ENCODE measurements at places on chromosomes 11 and 22.

- DNase-seq, result no peak
These were observed 67.9 kb downstream of the ISX start for GRCh38 chr22:35133702-35134380.

- DNase-seq, result no peak
These were observed 24.0 kb upstream of the MALAT1 start for GRCh38 chr11:65474864-65475263.

- no peak for DNase-seq
These were observed 19.5 kb downstream of the RBFOX2 start for GRCh38 chr22:36009085-36009484.

DNA sequence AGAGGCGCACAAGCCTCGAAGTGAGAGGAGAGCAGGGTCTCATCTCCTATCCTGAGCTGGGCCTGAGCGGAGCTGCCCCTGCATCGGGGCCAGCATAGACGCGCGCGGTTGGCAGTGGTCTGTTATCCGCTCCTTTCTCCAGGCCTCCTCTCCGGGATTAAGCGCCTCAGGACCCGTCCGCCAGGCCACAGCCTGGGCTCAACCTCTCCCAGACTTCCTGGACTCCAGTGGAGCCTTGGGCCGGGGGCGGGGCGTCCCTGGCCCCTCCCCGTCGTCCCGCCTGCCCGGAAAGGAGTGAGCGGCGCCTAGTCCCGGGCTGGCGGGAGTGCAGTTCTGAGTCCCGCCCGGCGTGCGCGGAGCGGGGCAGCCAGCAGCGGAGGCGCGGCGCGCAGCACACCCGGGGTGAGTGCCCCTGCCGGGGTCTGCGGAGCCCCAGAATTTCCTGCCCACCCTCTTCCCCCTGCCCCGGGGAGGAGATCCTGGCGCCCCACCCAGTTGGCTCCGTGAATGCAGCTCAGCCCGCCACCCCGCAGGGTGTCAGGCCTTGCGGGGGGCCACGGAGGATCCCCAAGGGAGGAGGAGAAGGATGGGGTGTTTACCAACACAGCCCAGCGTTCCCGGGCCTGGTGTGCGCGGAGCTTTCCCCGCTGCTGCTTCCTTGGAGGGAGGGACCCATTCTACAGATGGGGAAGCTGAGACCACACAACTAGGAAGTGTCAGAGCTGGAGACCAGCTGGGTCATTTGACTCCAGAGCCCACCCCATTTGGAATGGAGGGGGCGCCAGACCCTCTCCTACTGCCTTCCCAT is at the start of gene TCIRG1:
Gene TCIRG1, plus strand, starts transcription at position 308 of the 808 bp plus-strand sequence. CDS start 2,247 bp downstream, outside the sequence.
- DNase-seq, result peak; percentile 43

All from activated gamma-delta T cell (primary cell).